Activated CD8-positive, alpha-beta T cell treated with anti-CD3 and anti-CD28 coated beads for 36 hours (primary cell): ENCODE measurements at places on chromosomes 3 and 15. TPM values are rescaled to one million over a fixed set of nuclear protein-coding genes. Genes with fewer than 3 reads are reported as not detected.
A peak's percentile ranks its signal among the peaks of the same experiment; 100 is the strongest.

DNA sequence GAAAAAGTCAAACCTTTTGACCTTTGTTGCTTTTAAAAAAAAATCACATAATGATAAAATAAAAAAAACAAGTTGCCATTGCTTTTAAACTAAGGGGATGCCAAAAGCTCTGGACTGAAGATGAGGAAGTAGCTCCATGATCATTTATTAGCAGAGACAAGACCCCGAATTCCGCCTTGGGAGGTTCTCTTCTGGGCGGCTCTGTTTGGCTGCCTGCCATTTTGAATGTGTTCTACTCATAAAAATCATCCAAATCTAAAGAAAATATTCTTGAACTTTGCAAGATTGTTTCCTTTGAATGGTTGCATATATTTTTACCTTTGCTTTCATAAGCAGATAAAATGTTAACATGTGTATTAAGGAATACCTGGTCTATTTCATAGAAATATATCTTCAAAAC is 63.8 kb downstream of the NCEH1 start:
- no peak for DNase-seq

DNA sequence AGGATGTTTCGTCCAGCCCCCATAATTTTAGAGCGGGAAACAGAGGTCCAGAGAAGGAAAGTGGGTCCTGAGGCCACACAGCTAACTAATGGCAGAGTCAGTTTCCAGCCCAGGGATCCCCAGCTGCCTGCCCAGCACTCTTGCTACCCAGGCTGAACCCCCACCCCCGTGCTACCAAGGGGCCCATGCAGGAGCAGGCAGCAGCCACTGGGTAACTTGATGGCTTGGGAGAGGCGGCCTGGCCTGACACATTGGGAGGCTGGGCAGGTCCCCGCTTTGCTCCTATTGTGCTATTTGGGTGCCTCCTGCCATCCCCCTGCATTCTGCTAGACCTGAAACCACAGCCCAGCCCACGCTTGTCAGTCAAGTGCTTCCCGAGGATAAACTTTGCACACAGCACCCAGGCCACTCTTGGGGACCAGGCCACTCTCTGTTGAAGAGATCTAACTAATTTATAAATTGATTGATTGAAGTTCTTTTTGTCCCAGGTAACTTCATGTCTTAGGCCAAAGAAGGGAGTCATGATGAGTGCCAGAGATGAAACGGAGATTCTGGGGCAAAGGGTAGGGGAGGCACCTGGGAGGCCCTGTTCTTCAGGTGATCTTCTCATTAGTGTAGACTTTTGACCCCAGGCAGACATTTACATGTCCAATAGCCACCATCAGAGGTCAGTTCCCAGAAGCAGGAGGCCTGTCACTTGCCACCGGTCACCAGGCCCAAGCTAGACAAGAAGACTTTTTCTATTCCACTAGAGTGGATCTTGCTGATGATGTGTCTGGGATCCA is 7.0 kb downstream of the PAK6 start:
- DNase-seq = no peak

DNA sequence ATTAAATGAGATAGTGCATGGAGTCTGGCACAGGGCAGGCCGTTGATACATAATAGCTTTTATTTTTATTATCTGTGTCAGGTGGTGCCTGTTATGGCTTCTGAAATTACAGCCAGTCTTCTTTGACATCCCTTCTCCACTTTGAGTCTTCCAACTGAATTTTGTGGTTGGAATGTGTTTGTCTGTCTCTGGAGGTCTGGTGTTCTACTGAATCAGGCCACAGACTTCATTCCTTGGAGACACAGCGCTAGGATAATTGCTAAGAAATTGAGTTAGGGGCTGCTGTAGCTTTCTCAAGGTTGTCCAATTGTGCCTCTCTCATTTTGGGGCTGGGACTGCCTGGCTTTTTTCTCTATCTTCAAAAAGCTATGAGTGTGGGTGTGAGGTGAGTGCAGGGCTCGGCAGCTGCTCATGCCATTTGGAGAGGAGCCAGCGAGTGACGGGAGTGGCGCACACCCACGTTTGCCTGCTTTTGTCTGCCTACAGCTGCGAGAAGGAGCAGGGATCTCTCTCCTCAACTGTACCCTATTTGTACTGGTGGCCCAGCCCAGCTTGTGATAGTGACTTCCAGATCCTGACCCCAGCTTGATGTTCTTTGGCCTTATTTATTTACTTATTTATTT is 49.8 kb upstream of the SYN2 start:
- no peak for DNase-seq

- DNase-seq = no peak
Observed at GRCh38 chr3:170737498-170738162, 132.4 kb downstream of the RPL22L1 start.

DNA sequence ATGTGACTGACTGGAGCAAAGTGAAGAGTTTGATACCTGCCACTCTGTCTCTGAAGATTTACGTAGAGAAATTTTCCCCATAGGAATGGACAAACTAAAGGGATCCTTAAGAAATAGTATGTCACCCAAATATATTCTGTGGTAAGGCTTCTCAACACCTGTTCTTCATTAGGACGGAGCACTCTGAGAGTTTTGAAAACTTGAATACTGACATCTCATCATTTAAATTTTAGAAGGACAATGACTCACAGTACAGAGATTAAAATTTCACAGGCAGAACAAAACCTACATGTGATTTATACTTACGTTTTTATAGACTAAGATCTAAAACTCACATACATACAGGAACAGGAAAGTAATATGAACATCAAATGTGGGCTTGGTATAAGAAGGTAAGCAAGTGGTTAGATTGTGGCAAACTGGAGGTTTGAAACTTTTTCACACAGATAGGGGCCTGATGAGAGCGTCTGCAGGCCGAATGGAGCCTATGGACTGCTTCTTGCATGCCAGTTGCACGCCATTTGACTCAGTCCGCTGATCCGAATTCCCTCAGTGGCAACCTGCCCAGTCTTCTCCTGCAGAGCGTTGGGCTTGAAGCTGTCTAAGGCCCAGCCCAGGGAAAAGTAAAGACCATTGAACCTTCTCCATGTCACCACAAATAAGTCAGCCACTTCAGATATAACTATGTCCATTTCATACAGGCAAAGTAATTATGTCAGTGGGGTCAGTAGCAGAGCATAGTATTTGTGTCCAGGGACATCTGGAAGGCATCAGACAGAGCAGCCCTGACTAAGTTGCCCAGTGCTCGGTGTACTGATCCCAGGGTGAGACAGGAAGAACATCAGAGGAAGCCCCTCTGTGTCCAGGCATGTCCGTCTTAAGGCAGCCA is 45.7 kb downstream of the ZBTB38 start:
- DNase-seq = peak; percentile 30

DNA sequence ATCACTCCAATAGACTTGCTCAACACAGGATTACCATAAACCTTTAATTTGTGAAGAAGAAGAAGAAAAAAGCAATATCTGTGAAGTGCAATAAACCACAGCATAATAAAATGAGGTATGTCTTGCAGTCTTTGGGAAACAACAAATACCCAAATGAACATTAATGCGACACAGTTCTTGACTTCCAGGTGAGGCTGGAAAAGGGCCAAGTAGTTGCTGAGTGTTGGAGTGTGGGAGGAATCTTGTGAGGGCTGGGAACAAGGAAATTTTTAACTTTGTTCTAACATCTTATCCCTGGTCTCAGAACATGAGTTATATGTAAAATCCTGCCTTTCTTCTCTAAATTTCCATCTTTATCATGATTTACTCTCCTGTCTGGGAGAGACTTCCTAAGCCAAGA is 206.5 kb downstream of the DTWD1 start:
- no peak for DNase-seq

The TMEM43 gene
- total RNA-seq = 19.7 TPM

The CD86 gene
- 0.52 TPM for total RNA-seq

DNA sequence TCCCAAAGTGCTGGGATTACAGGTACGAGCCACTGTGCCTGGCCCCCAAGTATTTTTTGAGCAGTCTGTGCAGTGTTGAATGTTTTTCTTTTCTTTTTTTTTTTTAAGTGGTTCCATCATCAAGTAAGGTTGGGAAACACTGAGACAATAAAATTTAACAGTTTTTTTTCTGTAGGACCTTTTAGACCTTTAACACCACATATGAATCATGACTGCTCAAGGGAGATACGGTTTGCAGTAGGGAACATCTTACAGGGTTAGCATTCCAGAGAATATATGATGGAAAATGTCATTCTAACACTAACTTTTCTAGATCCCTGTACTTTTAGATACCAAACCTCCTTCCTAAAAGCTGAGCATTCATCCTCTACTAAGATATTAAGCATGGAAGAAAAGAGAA is 41.7 kb downstream of the SNX4 start:
- DNase-seq = no peak

The USP50 gene
- total RNA-seq = not detected

The WWTR1 gene
- 0.40 TPM for total RNA-seq

DNA sequence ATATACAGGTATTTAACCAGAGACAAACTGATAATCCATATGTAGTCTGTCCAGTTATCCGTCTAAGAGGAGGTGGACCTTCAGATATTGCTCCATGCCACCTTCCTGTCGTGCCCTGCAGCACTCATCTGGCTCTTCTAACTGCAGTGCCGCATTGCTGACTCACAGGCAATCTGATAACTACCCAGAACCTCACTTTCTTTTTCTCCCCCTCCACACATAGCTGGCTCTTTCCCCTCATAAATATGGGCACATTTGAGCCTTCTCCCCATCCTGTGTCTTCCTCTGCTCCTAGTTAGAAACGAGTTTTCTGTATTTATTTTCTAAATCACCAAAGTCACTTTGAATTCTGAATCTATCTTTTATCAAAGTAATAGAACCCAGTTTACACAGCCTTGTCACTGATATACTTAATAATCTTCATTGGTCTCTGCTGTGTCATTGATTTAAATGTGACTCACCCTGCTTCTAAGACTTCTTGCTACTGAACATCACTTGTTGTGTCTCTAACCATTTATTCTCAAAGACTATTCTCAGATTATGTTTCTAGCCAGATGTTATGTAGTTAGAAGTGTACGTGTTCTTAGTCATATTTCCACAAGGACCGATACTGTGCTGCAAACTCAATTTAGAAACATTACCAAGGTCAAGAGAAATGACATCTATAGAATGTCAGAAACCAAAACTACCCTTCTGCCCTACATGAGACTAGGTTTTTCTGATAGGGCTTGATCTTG is 17.4 kb upstream of the KCNMB2 start:
- no peak for DNase-seq

DNA sequence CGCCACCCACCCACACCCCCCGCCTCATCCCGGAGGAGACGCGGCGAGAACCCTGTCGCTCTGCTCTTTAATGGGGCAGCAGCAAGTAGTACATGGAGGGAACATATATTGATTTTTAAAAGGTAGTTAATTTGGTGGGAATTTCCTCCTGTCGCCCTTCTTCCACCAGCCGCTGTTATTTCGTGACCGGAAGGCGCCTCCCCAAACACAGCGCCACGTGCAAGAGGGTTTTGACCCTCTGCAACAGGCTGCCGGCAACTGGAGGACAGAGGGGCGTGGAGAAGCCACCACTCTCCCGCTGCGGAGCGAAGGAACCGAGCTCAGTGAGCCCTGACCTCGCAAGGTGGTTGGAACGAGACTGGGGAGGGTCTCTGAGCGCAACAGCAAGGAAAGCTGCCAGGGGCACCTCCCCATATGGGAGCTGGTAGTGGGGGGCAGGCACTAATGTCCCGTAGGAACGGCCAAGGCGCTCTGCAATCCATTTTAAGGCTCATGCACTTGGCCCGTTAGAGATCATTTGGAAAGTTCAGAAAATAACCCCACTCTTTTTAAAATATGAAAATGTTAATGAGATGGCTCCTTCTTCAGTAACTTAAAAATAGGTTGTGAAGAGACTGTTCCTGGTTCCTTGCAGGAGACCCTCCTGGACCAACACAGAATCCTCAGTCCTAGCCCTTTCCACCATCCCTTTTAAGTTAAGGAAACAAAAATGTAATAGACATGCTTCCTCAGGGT is 4.3 kb downstream of the ONECUT1 start:
- no peak for DNase-seq

The GRK7 gene
- 0.09 TPM for total RNA-seq

DNA sequence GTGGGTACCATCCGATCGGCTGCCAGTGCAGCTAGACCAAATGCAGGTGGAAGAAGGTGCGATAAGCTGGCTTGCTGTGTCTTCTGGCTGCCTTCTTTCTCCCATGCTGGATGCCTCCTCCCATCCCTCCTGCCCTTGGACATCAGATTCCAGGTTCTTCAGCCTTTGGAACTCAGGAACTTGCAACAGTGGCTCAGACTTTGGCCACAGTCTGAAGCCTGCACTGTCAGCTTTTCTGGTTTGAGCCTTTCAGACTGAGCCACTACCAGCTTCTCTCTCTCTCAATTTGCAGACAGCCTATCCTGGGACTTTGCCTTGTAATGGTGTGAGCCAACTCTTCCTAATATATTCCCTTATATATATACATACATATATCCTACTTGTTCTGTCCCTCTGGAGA is 485.5 kb downstream of the FHIT start:
- DNase-seq = no peak

- no peak for DNase-seq
Observed at GRCh38 chr15:48674876-48675275, 29.4 kb upstream of the FBN1 start.

The TEX55 gene
- not detected for total RNA-seq

DNA sequence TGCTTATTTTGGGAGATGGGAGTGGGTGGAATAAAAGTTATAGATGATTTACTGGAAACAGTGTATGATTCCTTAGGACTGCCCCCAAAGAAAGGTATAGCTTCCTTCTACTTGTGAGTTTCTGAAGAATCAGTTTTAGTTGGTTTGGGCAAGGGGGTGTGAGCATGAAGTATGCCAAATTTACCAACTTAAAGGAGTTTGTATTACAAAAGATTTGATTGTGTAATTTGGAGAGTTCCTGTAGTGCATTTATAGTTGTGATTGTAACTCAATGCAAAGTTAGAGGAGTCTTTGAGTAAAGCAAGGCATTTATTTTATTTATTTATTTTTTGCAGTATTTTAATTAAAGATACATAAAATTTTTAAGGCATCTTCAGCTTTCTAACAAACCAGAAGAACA is 42.8 kb downstream of the TSC22D2 start:
- no peak for DNase-seq

GRCh38 chr3:147733217-147733616 is 324.1 kb downstream of the ZIC1 start:
- no peak for DNase-seq

DNA sequence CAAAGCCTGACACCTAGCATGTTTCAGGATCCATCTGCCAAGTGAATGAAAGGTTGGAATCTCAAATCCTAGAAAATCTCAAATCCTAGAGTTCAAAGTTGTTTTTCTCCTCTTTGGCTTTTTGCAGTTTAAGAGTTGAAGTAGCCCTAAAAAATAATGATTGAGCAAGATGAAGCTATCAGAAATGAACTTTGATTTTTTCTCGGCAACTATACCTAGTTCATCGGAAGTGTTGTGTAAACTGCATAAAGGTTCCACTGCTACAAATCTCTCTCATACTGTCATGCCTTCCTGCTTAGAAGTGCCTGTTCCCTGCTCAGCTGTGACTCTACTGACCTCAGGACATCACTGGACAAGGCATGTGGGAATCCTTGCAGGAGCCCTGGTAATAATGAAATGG is 35.8 kb upstream of the FOXB1 start:
- no peak for DNase-seq

DNA sequence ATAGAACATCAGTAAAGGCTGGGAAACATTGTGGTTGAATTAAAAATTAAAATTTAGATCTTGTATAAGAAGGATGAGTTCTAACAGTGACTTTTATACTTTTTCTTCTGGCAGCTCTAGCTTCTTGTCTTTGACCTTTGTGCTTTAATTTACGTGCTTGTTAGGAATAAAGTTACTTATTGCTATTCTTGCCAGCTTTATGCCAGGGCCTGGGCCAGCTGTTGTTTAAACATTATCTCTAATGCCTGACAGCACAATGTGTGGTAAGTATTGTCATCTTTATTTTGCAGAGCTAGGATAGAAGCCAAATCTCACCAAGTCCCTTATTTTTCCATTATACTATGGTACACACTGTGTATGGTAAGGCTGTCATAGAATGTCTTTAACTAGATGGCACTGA is 766.7 kb upstream of the GOLIM4 start:
- no peak for DNase-seq

GRCh38 chr3:32500231-32500630 is 2.4 kb downstream of the CMTM6 start:
- no peak for DNase-seq
